Hair follicular keratinocyte (primary cell): ENCODE measurements at places on chromosomes 13 and 19. TPM values are rescaled to one million over a fixed set of nuclear protein-coding genes. Genes with fewer than 3 reads are reported as not detected.

The PSG6 gene
- not detected in 2 replicates for total RNA-seq

The SSC5D gene
- 0.31 TPM in 1 of 2 replicates, not detected in the other for total RNA-seq

The SELENOV gene
- total RNA-seq: not detected in 2 replicates

The ADGRE3 gene
- not detected in 2 replicates for total RNA-seq

The GRK1 gene
- not detected in 2 replicates for total RNA-seq

The RYR1 gene
- 1.8 and 3.7 TPM in 2 replicates for total RNA-seq

The CLEC17A gene
- total RNA-seq: not detected in 2 replicates

The GPR12 gene
- total RNA-seq: not detected in 2 replicates
